Stimulated activated CD4-positive, alpha-beta T cell treated with anti-CD3 and anti-CD28 coated beads, Interleukin-15, amount 100 ng/mL, for 24 hours (primary cell): ENCODE measurements at places on chromosomes 1 and 21.

- DNase-seq, result no peak
Observed at GRCh38 chr1:15007842-15008241, 145.7 kb upstream of the TMEM51 start.

DNA sequence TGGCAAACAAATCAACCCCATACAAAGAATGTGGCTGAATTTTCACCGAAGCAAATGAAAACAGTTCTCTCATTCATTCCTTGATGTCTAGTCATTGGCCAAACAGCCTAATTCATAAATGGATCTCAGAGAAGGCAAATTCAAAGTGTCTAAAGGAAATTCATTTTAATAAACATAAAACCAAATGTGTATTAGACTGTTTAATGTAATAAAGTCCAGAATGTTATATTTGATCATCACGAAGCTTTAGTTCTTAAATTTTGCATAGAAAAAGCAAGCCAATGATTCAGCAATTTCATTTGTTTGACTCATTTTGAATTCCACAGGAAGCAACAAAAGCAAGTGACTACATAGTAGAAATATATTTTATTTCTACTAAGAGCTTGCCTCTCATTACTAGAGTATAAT, 379.2 kb upstream of the ADAMTS5 start:
- no peak for DNase-seq

DNA sequence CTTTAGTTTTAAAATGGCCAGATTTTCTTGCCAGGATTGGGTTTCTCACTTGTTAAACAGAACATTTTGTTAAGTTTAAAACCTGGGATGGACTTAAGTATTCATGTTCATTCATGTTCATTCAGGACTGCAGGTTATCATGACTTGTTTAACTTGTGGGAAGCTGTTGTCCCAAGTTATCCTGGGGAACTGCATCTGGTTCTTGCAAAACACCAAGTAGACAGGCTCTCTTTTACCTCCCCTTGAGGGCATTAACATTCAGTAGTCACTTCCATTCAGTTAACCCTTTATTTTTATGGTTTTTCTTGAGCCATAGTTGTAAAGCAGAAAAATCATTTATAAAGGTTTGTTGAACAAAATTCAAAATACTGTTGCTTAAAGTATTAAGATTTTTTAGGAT, 8.1 kb downstream of the SOD1 start:
- no peak for DNase-seq

DNA sequence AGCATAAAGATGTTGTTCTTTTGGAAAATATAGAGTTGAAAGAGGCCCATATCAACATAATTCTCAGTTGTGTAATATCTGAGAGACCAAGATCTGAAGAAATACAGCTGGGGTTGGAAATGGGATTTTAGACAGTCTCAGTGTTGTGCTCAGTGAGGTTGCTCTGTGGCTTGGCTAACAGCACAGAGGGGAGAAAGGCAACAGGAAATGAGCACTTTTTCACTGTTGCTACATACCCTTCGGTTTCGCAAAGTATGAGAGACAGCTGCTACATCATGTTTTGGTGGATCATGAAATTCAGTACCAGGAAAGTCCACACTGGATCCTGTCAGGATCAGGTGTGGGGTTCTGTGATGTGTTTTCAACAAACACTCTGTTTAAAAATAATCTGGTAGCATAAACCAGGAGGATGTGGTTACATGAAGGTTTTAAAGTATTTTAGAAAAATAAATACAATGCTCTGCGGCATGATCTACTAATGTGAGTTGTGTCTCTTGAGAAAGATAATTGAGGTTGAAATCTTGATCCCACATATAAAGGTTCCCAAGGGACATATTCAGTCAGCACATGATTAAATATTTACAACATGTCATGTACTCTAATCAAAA, 7.0 kb upstream of the GPR88 start:
- peak; percentile 26 for DNase-seq

- peak; percentile 85 for DNase-seq
Observed at GRCh38 chr1:234722904-234723720, 113.1 kb upstream of the IRF2BP2 start.

DNA sequence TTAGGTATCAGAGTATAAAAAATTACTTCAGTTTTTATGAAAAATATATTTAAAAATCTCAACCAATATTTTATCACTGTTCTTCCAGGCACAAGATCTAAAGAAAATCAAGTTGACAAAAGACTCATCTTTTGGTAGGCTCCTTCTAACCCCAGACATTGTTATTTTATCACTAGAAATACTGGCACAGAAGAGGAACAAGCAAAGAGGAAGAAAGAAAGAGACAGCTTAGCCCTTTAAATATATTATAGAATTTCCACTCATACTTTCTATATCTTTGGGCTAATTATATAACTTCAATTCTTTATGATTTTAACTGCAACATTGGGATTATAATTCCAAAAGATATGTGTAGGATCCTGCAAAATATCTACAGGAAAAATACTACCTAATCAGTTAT, 32.4 kb downstream of the SPTA1 start:
- no peak for DNase-seq
